ENCODE measurements at places on chromosomes 1 and 21.

DNA sequence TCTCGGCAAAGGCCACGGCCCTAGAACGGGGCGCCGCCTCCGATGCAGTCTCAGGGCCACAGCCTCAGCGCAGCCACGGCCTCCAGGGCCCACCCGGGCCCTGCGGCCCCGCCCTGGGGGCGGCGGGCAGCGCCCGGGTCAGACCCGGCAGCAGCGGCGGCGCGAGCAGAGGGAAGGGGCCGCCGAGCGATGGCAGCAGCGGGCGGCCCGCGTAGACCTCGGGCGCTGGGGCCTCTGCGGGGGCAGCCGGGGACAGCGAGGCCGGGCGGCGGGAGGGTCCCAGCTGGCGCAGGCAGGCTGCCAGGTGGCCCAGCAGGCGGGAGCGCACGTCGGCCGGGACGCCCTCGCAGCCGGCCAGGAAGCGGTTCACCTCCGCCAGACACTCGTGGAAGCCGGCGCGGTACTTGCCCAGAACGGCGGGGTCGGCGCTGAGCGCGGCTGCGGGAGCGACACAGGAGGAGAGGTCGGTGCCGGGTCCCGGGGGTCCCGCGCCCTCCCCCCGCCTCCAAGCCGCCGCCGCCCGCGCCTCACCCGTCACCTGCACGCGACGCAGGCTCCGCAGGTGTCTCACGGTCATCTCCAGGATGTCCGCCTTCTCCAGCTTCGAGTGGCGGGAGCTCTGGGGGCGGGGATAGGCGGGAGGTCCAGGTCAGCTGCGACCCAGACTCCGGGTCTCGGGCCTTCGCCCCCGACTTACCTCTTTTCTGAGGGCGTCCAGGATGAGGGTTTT is 737 bp downstream of the HES4 start:
- DNase-seq: peak; percentile 42

DNA sequence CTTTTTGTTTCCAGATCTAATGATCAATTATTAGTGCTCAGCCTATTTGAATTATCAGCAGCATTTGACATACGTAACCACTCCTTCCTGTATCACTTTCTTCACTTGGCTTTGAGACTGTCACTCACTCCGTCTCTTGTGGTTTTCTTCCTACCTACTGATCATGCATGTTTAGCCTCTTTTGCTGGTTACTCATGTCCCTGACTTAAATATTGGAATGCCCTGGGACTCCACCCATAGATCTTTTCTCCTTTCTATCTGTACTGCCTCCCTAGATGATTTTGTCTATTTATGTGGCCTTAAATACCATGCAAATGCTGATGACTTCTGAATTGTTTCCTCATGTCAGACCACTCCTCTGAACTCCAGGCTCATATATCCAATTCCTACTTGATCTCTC is 57.7 kb upstream of the PDE4B start:
- DNase-seq: no peak

DNA sequence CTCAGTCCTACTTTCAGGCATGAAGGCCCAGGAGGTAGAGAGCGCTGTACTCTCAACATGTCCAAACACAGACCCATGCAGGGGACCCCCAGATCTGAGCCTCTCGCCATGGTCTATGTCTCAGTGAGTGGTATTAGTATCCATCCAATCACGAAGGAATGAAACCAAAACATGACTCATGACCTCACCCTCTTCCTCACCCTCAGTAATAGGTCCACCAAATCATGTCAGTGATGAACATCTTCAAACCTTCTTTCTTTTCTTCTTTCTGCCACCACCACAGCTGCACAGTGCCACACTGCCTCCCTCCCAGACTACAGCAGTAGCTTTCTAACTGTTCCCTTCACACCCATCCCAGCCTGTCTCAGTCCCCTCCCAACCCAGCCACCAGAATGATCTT is 16.8 kb downstream of the C1orf116 start:
- no peak for DNase-seq

DNA sequence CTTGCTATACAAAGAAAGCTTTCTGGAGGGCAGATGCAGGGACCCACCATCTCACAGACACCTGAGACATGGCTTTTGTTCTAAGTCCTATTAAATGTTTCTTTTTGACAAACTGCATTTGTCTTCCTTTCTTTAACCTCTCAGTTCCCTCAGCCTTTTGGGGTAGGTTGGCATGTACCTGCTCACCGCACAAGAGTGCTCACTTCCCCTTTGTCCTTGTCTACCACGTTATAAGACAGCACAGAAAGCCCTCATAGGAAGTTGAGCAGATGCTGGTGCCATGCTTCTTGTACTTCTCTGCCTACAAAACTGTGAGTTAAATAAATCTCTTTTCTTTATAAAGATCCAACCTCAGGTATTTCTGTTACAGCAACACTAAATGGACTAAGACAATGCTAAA is 31.9 kb upstream of the RGS21 start:
- no peak for DNase-seq

- DNase-seq: no peak
Observed at GRCh38 chr1:70387507-70387906, 23.6 kb upstream of the CTH start.

GRCh38 chr1:114559356-114559755 is 22.1 kb downstream of the BCAS2 start:
- DNase-seq: no peak

- peak; percentile 13 for DNase-seq
Observed at GRCh38 chr1:196650403-196650802, 1.4 kb upstream of the CFH start.

DNA sequence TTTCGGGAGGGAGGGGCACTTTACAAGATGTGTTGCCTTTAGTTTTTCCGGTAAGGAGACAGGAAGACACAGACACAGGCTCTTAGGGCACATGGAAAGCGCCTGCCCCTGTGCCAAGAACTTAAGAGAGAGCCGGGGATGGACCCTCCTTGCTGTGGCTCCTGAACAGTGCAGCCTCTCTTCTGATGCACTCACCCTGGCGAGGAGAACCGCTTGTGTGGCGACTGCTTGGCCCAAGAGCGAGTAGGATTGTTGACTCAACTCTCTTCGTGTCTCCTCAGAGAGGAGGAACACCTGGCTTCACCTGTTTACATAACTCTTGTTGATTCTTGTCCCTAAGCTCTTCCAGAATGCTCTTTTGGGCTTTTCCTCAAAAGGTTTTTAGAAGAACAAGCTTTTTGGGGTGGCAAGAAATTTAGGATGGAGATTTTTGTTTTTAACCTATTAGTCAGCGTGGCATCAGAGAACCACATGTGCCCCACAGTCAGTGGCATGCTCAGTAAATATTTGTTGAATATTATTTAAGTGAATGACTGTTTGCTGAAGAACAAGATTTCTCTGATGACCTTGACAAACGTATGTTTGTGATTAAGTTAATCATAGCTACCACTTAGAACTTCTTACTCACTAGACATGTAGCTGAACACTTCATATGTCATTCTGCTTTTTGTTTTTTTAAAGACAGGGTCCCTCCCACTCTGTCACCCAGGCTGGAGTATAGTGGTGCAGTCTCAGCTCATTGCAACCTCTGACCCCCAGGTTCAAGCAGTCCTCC is 60.6 kb downstream of the NFIA start:
- no peak for DNase-seq

GRCh38 chr1:42973286-42973685 is 14.6 kb upstream of the SLC2A1 start:
- no peak for DNase-seq

DNA sequence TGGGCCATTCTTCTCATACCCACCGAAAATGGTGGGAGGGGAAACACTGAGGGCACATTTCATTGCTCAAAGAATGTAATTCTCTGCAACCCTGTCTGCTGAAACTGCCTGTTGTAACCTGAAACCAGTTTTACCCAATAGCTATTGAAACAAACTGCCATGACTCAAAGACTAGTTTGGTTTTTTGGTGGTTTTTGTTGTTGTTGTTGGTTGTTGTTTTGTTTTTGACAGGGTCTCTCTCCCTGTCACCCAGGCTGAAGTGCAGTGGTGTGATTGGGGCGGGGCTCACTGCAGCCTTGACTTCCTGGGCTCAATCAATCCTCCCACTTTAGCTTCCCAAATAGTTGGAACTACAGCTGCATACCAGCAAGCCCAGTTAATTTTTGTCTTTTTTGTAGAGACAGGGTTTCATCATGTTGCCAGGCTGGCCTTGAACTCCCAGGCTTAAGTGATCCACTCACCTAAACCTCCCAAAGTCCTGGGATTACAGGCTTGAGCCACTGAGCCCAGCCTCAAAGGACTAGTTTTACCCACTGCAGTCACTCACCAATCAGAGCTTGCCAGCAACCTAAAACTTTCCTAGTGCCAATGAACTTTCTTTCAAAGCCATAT is 2.1 kb upstream of the IPP start:
- no peak for DNase-seq
